ENCODE measurements at places on chromosomes 7 and 10.
A peak's percentile ranks its signal among the peaks of the same experiment; 100 is the strongest.

GRCh38 chr10:71985542-71986250 lies 21.5 kb downstream of the CHST3 start:
- no peak for DNase-seq

- DNase-seq: no peak
These were observed 63.7 kb upstream of the PDK4 start for GRCh38 chr7:95660023-95660434.

DNA sequence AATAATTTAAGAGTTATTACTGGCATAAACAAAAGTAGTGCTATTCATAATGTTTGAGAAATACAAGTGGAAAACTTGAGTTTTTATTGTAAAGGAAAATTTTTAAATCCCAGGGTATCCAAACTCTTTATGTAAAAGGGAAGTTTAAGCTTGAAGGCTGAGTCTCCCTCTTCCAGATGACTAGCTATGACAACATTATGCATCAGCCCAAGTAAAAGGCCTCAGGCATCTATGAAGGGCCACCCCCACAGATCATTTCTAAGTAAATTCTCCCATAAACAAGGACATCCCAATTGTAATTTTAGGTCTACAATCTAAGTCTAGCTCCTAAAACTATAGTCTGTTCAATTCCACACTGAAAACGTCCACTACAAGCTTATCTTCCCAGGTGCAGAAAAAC lies 166.2 kb upstream of the STEAP1 start:
- no peak for DNase-seq

DNA sequence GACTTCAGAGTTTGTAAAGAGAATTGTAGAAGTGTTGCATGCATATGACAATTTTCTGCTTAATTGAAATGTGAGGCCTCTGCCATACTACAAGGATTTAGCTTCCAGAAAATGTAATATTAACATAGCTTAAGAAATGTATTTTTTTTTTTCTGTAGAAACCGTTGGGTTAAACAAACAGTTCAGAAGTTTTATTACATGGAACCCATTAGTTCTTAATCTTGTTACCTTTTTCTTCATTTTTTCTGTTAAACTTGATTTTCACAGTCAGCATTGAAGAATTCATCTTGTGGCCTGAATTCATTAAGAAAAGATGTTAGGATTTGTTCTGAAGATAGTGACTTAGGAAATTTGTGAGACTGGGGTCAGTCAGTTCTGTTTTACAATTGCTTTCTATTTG lies 4.9 kb downstream of the PTEN start:
- no peak for DNase-seq

DNA sequence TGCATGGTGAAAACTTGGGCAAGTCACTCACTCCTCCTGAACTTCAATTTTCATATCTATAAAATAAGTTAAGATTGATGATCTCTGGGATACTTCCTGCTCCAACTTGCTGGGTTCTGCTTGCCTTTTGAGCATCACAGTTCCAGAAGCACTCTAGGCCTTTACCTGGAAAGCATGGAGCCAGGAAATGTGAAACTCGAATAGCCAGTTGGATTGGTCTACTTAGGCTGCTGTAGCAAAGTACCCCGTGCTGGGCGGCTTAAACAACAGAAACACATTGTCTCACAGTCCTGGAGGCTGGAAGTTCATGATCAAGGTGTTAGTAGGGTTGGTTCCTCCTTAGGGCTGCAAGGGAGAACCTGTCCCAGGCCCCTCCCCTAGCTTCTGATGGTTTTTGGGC lies 64.5 kb downstream of the NAMPT start:
- DNase-seq: no peak

GRCh38 chr10:45239642-45240041 lies 75.8 kb downstream of the OR13A1 start:
- DNase-seq: no peak

- DNase-seq: no peak
These were observed 483.9 kb downstream of the GRM8 start for GRCh38 chr7:126768836-126769235.

DNA sequence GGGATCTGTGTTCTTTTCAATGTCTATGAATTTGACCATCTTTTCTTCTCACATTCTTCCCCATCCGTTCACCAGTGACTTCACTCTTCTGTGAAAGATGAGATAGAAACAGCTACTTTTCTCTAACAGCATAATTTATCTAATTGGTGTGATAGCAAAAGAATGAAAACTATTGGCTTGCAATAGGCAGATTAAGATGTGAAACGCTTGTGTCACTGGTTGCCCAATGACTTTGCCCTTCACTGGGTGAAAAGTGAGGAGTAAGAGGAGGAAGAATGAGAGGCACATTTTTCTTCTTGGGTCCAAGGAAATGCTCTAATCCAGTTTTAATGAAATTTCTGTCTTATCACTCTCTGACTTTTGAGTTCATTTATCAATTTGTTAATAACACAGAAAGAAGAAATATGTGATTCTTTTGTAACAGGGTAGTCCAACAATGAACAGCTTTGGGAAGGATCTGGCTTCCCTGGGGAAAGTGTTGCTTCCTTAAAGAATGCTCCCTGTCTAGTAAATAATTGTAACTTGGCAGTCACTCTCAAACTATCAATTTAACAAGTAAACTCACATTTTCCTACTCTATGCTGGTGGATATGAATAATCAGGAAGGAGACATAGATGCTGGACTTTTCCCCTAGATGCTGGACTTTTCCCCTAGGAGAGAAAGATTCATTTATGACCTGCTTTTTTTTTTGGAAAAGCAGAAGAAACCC lies 35.1 kb downstream of the BET1 start:
- DNase-seq: no peak

DNA sequence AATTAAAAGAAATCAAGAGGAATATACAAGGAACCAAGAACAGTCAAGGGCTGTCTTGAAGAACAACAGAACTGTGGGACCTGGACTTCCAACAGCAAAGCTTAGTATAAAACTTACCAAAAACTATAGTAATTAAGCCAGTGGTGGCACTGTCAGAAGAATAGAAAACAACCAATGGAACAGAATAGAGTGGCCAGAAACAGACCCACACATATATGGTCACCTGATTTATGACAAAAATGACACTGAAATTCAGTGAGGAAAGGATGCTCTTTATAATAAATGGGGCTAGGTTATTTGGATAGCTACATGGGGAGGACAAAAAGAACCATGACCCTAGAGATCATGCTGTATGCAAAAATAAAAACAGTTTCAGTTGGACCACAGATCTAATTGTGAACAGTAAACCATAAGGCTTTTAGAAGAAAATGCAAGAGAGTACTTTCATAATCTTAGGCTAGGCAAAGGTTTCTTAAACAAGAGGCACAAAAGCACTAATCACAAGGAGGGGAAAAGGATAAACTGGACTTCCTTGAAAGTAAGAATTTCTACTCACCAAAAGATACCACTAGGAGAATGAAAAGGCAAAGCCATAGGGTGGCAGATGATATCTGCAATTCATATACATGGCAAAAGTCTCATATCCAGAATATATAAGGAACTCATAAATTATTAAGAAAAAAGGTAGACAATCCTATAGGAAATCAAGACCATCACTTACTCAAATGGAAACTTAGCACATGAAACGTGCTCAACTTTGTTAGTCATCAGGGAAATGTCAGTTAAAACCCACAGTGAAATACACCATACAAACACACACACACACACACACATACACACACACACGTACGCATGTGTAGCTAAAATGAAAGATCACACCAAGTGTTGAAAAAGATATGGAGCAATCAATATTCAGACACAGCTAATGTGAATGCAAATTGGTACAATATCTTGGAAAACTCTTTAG lies 20.8 kb downstream of the HYCC1 start:
- no peak for DNase-seq

- DNase-seq: no peak
These were observed 154.0 kb downstream of the CCDC3 start for GRCh38 chr10:12847361-12847975.

GRCh38 chr7:94289071-94289470 lies 105.6 kb upstream of the COL1A2 start:
- DNase-seq: peak; percentile 41

All from progenitor cell of endocrine pancreas (in vitro differentiated cells).